ENCODE measurements at places on chromosomes 13 and 19. TPM values are rescaled to one million over a fixed set of nuclear protein-coding genes. Genes with fewer than 3 reads are reported as not detected.

Gene GDF15
- 63.2 TPM for total RNA-seq

Gene PRSS57
- not detected for total RNA-seq

Gene OR1I1
- not detected for total RNA-seq

Gene NLRP7
- total RNA-seq = not detected

Gene CGB2
- total RNA-seq = 0.71 TPM

Gene ZSWIM9
- total RNA-seq = 7.2 TPM

Gene SOX1
- not detected for total RNA-seq

Gene CGB5
- 0.88 TPM for total RNA-seq

Gene DCAF15
- total RNA-seq = 22.9 TPM
